ENCODE measurements at places on chromosomes 13 and 19.

- DNase-seq = no peak
Observed at GRCh38 chr19:1575323-1576241, 7.5 kb upstream of the MEX3D start.

GRCh38 chr19:8935460-8935859 is 74.7 kb downstream of the MUC16 start:
- no peak for DNase-seq

GRCh38 chr19:4399812-4400134 is 574 bp downstream of the SH3GL1 start:
- peak; percentile 39 for DNase-seq

DNA sequence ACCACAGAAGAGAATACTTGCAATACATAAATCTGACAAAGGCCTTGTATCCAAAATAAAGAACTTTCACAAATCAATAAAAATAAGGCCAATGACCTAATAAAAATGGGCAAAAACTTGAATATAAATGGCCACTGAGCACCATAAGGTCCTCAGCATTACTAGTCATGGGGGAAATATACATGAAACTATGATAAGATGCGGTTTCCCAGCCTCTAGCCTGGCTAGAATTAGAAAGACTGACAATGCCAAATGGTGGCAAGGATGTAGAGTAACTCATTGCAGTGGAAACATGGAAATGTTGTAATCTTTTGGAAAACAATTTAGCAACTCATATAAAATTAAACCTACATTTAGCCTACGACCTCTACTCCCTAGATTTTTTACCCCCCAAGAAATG is 227.1 kb downstream of the GGACT start:
- peak; percentile 72 for DNase-seq

- DNase-seq = peak; percentile 36
Observed at GRCh38 chr13:75316427-75316826, 165.5 kb downstream of the TBC1D4 start.

- DNase-seq = peak; percentile 13
Observed at GRCh38 chr19:47447470-47448359, 24.0 kb downstream of the SLC8A2 start.

- no peak for DNase-seq
Observed at GRCh38 chr13:77548594-77548993, 13.1 kb downstream of the SCEL start.

- DNase-seq = no peak
Observed at GRCh38 chr13:63370101-63370500, 1954.5 kb upstream of the PCDH20 start.

- DNase-seq = no peak
Observed at GRCh38 chr19:34452723-34453122, 24.5 kb downstream of the UBA2 start.

Data from fibroblast of the aortic adventitia (primary cell).